ENCODE measurements at places on chromosomes 4 and X. TPM values are rescaled to one million over a fixed set of nuclear protein-coding genes. Genes with fewer than 3 reads are reported as not detected.

DNA sequence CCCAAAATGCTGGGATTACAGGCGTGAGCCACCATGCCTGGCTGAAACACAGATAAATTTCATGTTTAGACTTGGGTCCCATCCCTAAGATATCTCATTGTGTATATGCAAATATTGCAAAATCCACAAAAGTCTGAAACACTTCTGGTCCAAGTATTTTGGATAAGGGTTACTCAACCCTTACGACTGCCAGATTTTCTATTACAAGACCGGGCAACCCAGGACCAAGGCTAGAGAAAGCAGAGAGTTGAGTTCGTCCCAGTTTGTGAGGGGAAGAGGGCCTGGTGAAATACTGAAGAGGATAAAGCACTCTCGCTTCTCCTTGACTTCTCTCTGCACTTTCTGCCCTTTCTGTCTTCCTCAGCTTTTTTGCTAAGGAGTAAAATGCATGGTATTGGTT lies 34.5 kb downstream of the ZFX start:
- no peak for DNase-seq

DNA sequence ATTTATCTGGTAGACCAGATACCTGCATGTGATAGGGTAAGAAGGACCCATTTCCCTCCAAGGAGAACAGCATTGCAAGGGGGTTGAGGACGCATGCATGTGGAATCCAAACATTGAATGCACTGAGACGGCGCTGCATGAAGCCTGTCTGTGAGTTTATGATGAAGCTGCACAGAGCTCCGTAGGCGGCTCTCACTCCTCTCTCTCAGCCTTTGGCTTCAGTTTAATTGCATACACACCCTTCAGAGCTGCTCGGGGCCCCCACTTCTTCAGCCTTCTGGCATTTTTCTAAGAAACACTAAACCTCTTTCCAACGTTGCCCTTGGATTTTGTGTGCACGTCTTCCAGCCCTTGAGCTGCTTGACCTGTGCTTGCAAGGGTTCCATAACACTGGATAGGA lies 176.6 kb downstream of the DHRSX start:
- no peak for DNase-seq

GRCh38 chr4:15293711-15294110 lies 134.1 kb upstream of the C1QTNF7 start:
- DNase-seq: no peak

- DNase-seq: no peak
These were observed 37.7 kb upstream of the OCIAD2 start for GRCh38 chr4:48944252-48944651.

- no peak for DNase-seq
These were observed 44.4 kb downstream of the CCDC158 start for GRCh38 chr4:76376534-76376933.

DNA sequence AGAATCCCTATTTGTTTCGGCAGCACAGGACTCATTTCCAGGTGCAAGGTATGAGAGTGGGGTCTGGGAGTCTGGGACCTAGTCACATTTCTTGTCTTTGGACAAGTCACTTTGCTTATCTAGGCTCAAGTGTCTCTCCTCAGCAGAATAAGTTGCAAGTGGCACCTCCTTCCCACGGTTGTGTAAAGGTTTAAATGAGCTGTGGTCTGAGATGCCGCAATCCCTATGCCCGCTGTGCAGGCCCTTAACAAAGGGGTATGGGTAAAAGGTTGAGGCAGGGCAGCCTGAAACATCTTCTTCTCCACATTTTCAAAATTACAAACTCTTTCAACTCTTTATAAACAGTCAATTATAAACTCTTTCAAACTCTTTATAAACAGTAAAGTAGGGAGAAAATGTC lies 93.7 kb downstream of the RTL5 start:
- DNase-seq: no peak

Gene KLHL2
- total RNA-seq: 14.9 TPM

Gene MAGEB17
- not detected for total RNA-seq

Data from T-helper 17 cell (primary cell).